Activated CD8-positive, alpha-beta memory T cell treated with anti-CD3 and anti-CD28 coated beads, Interleukin-2, amount 10 ng/mL, durations not matched to agents 7 days and 5 days (primary cell): ENCODE measurements at places on chromosomes 5 and 9. TPM values are rescaled to one million over a fixed set of nuclear protein-coding genes. Genes with fewer than 3 reads are reported as not detected.

PCSK5 gene
- 2.0 TPM for total RNA-seq

HSPA5 gene
- 116 TPM for total RNA-seq

FOXD4L4 gene
- total RNA-seq = 0.09 TPM

CORO2A gene
- total RNA-seq = 6.2 TPM

PLAC8L1 gene
- total RNA-seq = 0.87 TPM

ARHGEF37 gene
- total RNA-seq = 1.1 TPM

PTGR1 gene
- total RNA-seq = not detected

HTR4 gene
- not detected for total RNA-seq

ARL14EPL gene
- total RNA-seq = 0.12 TPM

DNAH5 gene
- not detected for total RNA-seq

C5orf47 gene
- total RNA-seq = not detected

FBLL1 gene
- not detected for total RNA-seq

PCAT7 gene
- total RNA-seq = not detected

RAB3C gene
- not detected for total RNA-seq

LRSAM1 gene
- 25.5 TPM for total RNA-seq

KCNIP1 gene
- total RNA-seq = not detected

IL31RA gene
- total RNA-seq = not detected

OLFML2A gene
- not detected for total RNA-seq

NUTM2F gene
- not detected for total RNA-seq

PCDHA8 gene
- not detected for total RNA-seq

RANBP17 gene
- total RNA-seq = not detected

PCDHB7 gene
- total RNA-seq = not detected

BTNL3 gene
- total RNA-seq = not detected

GRM6 gene
- total RNA-seq = not detected

ADAM19 gene
- 219 TPM for total RNA-seq

CBY3 gene
- total RNA-seq = not detected

MSANTD3 gene
- total RNA-seq = 20.5 TPM
